Stimulated activated CD4-positive, alpha-beta T cell treated with anti-CD3 and anti-CD28 coated beads, Interleukin-1b, Interleukin-23, amount 100 ng/mL, for 1 hour (primary cell): ENCODE measurements at places on chromosomes 2 and 18.

DNA sequence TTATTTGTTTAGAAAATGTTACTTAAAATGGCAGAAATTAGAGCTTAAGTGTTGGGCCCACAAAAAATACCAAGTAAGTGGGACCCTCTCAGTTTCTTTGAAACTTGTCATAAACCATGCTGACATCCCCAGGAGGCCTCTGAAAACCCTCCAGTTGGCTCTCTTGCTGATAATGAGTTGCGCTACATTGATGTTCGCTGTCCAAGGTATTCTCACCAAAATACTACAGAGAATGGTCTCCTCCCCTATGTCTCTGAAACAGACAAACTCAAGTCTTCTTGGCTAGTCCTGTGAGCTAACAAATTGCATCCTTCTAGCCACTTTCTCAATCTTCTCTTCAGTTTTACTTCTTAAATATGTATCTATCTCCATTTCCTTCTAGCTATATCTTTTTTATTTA is 669.4 kb downstream of the IRS1 start:
- DNase-seq: no peak

DNA sequence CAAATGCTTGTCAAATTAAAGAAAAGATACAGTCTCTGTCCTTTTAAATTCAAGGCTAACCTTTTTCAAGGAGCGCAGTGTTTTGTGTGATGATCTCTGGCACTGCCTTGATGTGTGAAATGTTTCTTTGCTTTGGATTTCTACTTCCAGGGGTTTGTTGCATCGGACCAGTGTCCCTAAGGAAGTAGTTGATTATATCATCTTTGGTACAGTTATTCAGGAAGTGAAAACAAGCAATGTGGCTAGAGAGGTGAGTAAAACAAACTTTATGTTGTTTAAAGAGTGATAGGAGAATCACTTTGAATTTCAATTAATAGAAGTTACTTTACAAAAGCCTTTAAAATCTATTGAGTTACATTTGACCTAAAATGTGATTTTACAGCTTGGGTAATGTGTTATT is 28.8 kb downstream of the HADHB start:
- DNase-seq: no peak

DNA sequence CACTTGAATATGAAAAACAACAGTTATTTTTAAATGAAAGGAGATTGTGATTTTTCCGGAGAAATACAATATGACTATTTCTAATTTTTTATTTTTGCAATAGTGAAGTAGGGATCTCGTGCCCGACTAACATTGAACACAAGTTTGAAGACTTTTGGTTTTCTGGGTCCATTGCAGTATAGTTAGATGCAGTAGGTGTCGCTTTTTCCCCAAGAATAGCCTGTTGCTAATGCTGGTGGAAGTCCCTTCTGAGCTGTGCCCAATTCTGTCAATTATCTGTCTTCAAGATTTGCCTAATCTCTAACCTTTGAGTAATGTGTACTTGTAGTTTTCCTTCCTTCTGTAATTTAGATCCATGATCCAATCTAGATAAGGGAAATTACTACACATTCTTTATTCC is 36.5 kb downstream of the SEMA4F start:
- no peak for DNase-seq

GRCh38 chr2:30346471-30347169 is 100.4 kb upstream of the LCLAT1 start:
- DNase-seq: no peak

GRCh38 chr2:162989507-162989906 is 150.9 kb upstream of the KCNH7 start:
- DNase-seq: no peak

GRCh38 chr18:35122586-35123224 is 81.5 kb downstream of the MAPRE2 start:
- DNase-seq: no peak

DNA sequence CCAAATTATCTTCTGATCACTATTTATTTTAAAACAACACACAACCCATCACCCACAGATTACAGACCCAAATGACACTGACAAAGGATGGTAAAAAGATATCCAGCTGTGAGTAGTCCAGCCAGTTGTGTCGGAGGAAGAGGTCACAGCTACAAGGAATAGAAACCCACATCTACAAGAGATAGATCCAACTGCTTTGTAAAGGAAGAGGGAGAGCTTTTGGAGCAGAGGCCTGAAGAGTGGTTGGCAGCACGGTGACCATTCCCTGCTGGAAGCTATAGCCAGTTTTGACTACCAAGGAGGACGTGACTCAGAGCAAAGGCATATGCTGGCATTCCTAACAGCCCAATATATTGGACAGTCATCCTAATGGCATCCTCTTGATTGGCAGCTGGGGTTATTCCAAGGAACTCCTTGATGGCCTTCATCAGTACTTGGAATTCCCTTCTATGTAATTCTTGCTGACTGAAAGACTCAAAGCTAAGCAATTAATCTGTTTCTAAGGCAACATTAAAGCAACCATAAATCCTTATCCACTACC is 17.1 kb downstream of the SLC8A1 start:
- no peak for DNase-seq

DNA sequence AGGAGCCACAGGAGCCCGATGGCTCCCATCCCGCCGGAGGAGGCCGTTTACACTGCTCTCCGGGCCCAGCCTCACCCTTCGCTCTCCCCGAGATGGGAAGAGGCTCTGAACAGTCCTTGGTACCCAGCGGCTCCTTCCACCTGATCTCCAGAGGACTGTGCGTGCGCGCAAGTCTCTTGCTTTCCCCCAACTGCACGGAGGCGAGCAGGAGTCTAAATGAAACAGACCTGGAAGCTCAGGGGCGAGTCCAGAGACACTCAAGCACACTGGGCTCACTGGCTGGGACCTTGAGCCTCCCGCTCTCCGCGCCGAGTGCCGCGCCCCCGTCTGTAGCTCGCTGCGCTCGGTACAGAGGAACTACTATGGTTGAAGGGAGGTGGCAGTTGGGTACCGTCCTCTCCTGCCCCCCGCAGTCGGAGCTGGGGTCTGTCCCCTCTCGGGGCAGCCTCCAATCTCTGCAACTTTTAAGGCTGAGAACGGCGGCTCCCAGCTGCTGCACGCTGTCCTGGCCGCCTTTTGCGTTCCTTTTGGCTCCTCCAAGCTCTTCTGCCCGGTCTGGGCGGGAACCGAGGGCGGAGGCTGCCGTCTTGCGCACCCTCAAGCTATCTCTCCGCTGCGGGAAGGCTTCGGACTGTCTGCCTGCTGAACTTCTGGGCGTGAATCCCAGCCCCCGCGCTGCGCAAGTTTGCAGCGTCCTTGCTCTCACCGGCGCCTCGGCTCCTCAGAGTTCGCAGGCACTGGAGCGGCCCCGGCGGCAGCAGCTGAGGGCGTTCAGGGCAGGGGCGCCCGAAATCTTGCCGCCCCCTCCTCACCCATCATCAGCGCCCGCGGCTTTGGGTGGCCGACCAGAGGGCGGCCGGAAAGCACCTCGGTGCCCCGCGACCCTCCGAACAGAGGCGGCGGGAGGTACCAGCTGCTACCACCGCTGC is 491 bp downstream of the ALK start:
- no peak for DNase-seq

GRCh38 chr2:163800951-163801381 is 65.2 kb upstream of the FIGN start:
- DNase-seq: no peak
